Smooth muscle cell of the brain vasculature (primary cell): ENCODE measurements at places on chromosomes 4 and X.

- DNase-seq = no peak
Measured at GRCh38 chr4:133638751-133639150, 489.7 kb downstream of the PCDH10 start.

DNA sequence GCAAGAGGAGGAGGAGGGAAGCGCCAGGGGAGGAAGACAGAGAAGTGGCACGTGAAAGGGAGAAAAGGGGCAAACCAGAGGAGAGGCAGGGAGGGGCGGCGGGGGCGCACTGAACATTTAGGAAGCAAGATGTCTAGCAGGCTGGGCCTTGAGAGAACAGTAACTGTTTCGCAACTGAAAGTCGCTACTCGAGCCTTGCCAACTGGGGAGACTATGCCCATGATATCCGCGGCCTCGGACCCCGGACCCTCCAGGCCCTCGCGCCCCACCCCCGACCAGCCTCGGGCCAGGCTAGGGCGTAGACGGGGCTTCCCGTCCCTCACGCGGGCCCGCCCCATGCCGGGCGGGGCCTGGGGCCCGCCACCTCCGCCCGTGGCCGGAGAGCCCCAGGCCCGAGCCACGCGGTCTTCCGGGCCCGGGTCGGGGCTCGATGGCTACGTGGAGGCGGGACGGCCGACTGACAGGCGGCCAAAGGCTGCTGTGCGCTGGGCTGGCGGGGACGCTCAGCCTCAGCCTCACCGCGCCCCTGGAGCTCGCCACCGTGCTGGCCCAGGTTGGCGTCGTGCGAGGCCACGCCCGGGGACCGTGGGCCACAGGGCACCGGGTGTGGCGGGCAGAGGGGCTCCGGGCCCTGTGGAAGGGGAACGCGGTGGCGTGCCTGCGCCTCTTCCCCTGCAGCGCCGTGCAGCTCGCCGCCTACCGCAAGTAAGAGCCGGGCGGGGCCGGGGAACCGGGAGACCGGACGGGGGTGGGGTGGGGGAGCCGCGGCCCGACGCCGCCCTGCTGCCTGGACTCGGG lies at the start of gene SLC25A43:
Gene SLC25A43, plus strand, starts transcription at position 363 of the 798 bp plus-strand sequence. Its CDS starts 68 bp downstream, at position 431.
- DNase-seq = no peak

GRCh38 chr4:107666134-107666533 lies 53.9 kb downstream of the PAPSS1 start:
- peak; percentile 17 for DNase-seq

- no peak for DNase-seq
Measured at GRCh38 chrX:154021131-154021611, 1.5 kb upstream of the IRAK1 start.

DNA sequence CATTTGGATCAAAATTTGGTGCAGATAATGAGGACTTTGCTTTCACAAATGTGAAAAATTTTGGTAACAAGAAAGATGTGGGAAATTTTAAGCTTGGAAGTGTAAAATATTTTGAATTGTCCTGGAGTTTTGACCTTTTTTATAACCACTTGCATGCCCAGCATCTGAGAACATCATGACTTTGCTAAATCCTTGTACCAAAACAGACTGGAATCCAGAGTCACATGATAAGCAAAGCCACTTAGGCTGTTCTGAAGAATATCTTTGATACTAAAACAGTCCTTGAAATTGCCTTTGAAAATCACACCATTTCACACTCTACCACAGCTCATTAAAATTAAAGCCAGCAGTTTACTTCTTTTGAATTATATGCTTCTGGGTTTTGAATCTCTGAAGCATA lies 2.5 kb upstream of the PPM1K start:
- no peak for DNase-seq

DNA sequence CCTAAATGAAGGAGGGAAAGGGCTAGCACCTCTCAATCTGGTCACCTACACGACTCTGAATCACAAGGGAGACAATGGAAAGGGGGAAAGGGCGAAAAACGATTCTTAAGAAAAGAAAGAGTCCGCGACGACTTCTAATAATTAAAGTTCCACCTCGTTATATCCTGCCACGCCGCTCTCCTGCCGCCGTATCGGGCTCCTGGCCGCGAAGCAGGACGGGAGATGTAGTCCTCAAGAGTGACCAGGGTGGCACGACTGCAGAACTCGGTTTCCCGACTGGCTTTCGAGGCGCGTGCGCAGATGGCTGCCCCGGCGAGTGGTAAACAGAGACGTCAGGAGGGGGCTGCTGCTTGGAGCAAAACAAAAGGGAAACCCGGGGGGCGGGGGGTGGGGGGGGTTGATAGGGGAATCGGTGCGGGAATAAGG lies at the start of gene FOXO4:
Gene FOXO4, plus strand, starts transcription at position 297 of the 426 bp plus-strand sequence. CDS start 678 bp downstream, outside the sequence.
- DNase-seq = peak; percentile 65

- no peak for DNase-seq
Measured at GRCh38 chrX:114015966-114016365, 567.9 kb upstream of the HTR2C start.

- DNase-seq = no peak
Measured at GRCh38 chrX:65783746-65784145, 116.3 kb downstream of the MSN start.

DNA sequence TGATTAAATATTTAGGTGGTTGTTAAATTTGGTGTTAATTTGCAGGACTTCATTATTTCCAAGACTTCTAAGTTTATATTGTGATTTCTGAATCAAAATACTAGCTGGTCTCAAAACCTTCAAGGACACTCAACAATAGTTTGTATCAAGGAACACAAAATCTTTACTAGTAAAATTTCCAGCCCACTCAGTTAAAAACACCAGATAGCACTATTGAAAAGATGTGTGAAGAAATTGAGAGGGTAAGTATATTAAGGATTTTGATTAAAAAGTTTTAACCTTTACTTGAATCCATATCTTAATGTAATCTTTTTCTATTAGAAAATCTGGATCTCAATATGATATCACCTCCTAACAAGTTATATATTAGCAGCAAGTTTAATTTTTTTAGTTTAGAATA lies 89.3 kb upstream of the UGT8 start:
- no peak for DNase-seq

GRCh38 chr4:71604785-71605184 lies 179.1 kb downstream of the GC start:
- DNase-seq = no peak

DNA sequence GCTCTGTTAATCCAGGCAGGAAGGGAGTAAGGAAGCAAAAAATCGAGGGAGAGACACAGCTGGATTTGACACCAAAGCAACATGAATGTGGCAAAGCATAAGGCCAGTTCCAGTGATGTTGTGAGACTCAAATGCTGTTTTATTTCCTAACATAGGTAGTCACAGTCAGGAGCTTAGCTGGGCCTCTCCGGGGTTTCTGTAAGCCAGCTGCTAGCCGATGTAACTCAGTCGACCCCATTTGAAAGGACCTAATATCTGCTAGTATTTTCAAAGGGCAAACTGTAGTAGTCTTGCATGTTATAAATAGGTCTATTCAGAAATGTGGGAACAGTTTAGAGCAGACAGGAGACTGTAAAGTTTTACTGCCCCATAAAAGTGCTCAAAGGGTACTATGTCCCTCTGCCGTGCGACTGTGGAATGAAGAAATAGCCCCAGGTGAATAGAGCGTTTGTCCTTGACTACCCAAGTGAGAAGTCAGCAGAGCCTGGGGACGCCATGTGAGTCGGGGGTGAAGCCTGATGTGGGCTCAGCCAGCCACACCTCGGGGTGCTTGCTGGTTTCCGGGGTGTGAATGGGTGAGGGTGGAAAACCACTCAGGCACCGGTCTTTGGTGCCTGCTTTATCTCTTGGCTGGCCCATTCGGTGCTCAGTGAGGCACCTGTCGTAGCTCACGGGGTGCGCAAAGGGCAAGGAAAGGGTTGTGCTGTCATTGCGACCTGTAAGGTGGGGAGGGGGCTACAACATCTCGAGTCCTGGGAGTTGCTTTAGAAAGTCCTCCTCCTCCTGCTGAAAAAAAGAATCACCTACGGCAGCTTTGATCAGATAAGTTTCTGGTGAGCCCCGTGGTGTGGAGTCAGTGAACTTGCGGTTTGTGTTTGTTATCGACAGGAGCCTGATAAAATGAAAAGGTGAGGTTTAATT lies 745 bp downstream of the TRIM2 start:
- no peak for DNase-seq

- no peak for DNase-seq
Measured at GRCh38 chr4:38868059-38868960, 704 bp downstream of the FAM114A1 start.

DNA sequence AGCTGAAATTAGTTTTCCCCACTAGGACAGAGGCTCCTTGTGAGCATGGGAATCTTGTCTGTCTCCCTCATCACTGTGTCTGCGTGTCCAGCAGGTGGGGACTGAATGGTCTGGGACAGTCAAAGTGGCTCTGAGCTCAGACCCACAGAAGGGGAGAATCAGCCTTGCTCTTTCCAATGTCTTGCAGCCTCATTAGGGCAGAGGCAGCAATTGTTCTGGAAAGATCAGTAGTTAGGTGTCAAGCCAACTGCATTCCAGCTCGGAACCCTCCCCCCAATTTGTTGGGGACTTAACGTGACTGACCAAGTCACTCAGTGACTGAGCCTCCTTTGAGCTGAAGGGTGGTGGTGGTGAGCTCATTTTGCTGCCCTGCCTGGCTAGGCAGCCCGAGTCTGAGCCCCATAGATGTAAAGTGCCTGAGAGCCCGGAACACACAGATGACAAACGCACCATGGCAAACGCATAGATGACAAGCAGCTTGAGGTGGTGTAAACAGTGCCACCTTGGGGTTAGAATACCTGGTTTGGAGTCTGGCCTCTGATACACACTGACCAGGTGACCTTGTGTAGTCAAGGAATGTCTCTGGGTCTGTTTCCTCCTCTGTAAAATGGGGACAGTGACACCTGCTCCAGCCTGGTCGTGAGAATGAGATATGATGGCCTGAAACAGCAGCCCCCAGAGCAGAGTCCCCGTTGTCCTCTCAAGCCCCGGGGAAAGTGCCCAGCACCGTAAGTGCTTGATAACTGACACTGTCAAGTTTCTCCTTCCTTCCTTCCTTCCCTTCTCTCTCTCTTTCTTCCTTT lies 2.7 kb upstream of the SORCS2 start:
- no peak for DNase-seq

- DNase-seq = no peak
Measured at GRCh38 chr4:77040854-77041725, 34.7 kb downstream of the CCNI start.

DNA sequence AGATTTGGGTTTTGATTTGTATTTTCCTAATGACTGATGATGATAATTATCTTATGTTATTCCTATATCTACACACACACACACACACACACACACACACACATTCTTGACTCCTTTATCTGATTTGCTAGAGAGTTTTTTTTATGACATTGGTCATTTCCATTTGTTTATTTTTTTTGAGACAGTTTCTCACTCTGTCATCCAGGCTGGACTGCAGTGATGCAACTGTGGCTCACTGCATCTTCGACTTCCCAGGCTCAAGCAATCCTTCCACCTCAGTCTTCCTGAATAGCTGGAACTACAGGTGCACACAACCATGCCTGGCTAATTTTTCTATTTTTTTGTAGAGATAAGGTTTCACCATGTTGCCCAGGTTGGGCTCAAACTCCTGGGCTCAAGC lies 6.7 kb downstream of the ZNF81 start:
- no peak for DNase-seq

DNA sequence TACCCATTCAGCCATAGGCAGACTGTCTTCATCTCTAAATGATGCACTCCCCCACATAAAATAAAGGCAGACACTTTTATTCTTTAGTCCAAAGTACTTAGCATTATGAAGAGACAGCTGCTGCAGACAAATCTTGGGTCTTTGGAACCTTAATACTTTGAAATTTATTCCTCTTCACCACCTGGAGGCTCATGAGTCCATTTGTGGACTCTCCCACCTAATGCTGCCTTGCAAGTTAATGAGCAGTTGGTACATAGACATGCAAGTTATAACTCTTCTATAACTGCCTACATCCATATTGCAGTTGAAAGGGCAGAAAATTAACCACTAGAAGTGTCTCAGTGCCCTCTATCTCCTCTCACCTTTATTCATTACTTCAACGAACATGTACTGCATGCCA lies 118.6 kb upstream of the CPEB2 start:
- DNase-seq = no peak

DNA sequence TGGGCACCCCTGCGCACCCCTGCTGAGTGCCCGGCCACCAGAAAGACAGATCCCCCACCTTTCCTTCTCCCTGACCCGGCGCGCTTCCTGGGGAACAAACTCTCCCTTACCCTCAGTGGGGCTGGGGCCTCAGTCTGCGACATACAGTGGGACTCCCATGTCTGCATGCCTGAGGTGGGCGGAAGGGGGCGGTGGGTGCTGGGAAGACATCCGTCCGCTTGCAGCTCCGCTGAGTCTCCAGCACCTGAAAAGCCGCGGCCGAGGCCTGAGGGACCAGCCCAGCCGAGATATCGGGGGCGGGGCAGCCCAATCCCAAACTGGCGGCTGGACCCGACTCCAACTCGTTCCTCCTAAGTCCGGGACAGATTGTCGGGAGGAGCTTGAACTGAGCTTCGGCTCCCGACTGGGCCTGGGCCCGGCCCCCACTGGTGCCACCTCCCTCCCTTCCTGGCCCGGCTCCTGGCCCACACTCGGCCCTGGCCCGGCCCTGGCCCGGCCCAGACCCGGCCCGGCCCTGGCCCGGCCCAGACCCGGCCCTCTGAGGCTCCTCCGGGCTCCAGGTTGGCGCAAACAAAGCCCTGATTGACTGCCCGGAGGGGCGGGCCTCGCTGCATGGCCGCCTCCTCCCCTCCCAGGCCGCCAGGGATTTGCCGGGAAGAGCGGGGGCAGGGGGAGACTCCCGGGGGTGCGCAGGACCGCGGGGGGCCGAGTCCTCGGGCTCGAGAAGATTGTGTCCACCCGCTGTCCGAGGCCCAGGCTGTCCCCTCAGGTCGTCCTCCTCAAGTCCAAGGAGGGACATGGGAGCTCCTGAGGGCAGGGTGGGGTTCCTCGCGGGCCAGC lies 877 bp upstream of the SLC16A2 start:
- DNase-seq = no peak

GRCh38 chr4:130424211-130424610 lies 1328.3 kb downstream of the C4orf33 start:
- no peak for DNase-seq

GRCh38 chr4:176393306-176394013 lies 73.7 kb downstream of the SPCS3 start:
- DNase-seq = no peak

DNA sequence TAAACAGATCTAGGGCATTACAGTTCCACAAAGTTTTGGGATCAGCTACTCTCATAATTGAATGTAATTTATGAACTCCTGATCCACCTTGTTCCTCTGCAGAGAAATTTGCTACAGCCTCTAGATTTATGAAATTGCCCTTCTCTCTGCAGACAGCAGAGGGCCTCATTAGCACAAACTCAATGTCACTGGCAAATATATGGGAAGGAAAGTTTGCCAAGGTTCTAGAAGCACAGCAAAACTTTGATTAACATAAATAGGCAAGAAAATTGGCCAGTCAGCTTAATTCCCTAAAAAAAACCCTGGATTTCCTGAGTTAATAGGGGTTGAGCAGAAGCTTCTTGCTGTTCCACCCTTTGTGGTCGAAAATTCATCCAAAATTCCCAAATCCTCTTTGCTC lies 31.5 kb downstream of the PRPS1 start:
- no peak for DNase-seq

- no peak for DNase-seq
Measured at GRCh38 chrX:39226251-39226650, 425.0 kb downstream of the MID1IP1 start.

DNA sequence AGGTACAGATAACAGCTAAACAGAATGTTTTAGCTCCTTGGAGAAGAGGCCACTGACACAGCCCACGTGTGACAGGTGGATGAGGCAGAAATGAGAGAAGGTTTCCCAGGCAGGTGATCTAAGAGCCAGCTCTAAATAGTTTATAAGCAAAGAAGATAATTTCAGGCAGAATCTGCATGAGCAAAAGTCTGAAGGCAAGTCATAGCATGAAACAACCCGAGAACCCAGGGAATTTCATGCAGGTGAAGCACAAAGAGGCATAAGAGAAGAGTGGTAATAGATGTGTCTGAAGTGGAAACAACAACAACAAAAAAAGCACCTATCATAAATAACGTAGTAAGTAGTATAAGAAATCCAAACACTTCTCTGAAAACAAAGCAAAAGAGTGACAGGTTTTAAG lies 275.8 kb upstream of the CPEB2 start:
- no peak for DNase-seq
